Cortex of kidney (tissue), 1 donor: ENCODE measurements at places on chromosomes 4 and X.

GRCh38 chr4:73762409-73762808, 22.0 kb downstream of the CXCL8 start:
- DNase-seq, result no peak

GRCh38 chr4:2288051-2288541, 26.2 kb upstream of the MXD4 start:
- no peak for DNase-seq

DNA sequence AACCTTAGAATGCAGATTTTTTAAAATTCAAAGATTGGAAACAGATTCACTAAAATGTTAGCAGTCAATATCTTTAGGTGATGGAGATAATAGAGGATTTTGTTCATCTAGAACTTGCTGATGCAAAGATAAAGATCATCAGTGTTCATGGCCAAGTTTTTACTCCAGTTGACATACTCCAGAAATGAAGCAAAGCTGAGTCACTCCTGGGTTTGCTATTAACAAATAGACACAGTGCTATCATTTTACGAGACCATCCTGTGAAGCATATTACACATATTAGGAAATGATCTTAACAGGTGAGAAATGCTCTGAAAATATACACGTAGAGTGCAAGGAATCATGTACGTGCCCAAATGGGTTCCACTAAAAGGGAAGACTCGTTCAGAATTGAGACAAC, 170.6 kb upstream of the FAM9B start:
- no peak for DNase-seq

DNA sequence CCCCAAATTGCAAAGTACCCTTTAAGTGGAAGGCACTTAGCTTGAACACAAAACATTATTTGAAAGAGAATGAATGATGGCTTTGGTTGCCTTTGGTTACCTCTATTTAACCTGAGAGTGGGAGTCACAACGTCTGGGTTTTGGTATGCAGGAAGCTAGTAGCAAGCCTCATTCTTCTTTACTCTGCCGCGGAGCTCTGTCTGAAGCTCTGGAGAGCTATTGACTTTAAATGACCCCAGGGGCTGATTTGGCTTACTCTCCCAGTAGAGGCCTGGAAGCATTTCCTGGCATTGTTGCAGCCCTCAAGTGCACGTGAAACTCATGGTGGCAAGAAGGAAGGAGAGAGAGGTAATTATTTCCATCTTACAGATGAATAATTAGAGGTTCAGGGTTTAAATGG, 81.8 kb upstream of the MAGEA4 start:
- DNase-seq, result no peak

GRCh38 chrX:74458736-74459135, 37.4 kb downstream of the SLC16A2 start:
- no peak for DNase-seq

DNA sequence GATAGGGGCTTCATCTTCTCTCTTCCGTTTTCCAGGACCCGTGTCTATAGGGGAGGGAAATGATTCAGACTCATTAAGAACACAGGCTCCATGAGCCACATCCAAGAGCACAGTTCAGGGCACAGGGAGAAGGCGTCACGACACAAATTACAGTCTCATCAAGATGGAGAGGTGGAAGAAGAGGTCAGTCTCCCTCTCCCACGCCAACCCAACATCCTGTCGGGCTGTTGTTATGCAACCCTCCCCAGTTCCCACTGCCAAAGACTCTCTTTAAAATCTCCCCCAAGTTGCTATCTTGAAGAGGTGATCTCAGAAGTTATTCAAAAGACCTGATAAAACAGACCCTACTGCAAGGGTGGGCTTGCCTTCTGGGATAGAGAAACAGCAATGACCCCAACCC, 12.6 kb downstream of the ZMYM3 start:
- DNase-seq, result no peak

GRCh38 chr4:166501941-166502382, 628.9 kb downstream of the TLL1 start:
- no peak for DNase-seq

DNA sequence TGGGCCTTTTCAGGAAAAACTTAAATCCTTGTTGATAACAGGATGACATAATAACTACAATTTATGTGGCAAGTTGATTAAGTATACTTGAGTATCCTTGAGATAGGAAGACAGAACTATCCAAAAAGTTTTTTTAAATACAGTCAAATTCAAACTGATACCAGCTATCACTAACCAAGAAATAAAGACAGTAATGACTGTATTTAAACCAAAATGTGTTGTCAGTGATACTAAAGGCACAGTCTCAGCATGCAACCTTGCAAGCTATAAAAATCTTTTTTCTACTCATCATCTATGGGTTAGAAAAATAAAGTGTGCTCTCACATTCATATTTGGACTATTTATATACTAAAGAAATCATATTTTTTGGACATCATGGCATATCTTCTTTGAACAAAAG, 64.7 kb downstream of the PAPSS1 start:
- no peak for DNase-seq

GRCh38 chrX:37692918-37693317, 7.3 kb downstream of the XK start:
- no peak for DNase-seq

DNA sequence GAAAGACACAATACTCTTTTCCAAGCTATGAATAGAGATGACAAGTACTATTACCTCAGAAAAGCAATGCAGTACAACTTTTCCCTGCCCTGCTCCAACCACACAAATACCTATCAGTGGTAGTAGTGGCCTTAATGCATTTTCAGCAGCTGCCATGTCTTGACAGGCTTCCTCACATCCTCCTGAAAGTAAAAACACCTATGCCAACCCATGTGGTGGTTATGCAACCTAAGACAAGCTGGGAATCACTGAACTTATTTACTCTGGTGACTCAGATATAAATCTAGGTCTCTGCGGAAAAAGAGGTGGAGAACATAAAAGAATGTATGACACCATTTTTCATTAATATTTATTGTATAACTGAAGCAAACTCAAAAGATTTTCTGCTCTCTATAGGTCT, 14.5 kb downstream of the WDFY3 start:
- DNase-seq, result no peak

DNA sequence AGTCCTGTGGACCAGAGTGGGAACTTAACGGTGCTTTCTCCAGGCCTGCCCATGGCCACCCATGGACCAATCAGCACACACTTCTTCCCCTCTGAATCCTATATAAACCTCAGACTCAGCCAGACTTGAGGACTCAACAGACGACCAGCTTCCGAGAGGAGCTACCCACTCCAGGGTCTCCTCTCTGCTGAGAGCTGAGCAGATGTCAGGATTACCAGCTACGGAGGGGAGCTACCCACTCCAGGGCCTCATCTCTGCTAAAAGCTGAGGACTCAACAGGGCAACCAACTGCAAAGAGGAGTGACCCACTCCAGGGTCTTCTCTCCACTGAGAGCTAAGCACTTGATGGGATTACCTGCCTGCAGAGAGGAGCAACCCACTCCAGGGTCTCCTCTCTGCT, 80.0 kb upstream of the DDX60 start:
- DNase-seq, result no peak

- no peak for DNase-seq
Measured at GRCh38 chr4:136751556-136751955, 780.7 kb downstream of the PCDH18 start.

DNA sequence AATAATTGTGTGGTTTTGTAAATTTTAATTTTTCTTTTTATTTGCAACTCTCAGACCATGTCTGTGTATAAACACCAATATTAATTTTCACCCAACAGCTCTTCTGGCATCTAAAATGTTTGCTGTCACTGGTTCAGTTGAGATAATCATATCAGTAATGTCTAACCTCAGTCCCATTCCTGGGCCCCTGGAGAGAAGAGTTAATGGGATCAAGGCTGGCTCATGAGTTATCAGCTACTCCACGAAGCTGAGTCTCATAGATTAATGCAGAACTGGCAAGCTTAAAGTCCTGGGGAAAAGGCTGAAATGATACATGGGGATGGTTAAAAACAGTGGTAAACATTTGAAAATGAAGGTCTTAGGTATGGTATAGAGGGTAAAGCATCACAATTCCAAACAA, 28.4 kb upstream of the TSPAN5 start:
- no peak for DNase-seq

GRCh38 chrX:84046403-84046984, 141.5 kb downstream of the RPS6KA6 start:
- no peak for DNase-seq

DNA sequence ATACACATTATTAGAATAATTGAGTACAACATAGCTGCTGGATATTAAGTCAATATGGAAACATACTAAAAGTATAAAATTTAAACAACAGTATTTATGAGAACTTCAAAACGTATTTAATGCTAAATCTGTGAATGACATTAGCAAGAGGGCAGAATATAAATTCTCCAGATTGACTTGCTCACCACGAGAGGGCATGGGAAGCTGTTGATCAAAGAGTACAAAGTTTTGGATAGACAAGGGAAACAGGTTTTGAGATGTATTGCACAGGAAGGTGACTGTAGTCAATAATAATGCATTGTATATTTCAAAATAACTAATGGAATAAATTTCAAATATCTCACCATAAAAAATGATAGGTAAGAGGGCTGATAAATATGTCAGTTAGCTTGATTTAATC, 768.2 kb downstream of the CENPC start:
- no peak for DNase-seq

- no peak for DNase-seq
Measured at GRCh38 chrX:17012465-17012864, 66.0 kb downstream of the REPS2 start.

- no peak for DNase-seq
Measured at GRCh38 chr4:126583509-126583908, 1049.2 kb upstream of the INTU start.

DNA sequence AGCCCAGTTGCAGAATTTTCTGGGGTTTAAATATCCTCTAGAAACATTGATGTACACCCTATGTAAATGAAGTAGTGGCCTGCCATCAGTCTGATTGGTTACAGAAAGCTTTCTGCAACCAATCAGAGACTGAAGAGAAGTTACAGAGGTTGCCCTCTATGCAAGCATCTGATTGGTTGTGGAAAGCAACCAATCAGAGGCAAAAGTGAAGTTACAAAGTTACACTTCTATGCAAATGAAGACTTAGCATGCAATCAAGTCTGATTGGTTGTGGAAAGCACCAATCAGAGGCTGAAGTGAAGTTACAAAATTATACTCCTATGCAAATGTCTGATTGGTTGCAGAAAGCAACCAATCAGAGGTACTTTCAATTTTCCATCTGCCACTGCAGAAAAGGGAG, 51.9 kb upstream of the USP9X start:
- DNase-seq, result no peak

DNA sequence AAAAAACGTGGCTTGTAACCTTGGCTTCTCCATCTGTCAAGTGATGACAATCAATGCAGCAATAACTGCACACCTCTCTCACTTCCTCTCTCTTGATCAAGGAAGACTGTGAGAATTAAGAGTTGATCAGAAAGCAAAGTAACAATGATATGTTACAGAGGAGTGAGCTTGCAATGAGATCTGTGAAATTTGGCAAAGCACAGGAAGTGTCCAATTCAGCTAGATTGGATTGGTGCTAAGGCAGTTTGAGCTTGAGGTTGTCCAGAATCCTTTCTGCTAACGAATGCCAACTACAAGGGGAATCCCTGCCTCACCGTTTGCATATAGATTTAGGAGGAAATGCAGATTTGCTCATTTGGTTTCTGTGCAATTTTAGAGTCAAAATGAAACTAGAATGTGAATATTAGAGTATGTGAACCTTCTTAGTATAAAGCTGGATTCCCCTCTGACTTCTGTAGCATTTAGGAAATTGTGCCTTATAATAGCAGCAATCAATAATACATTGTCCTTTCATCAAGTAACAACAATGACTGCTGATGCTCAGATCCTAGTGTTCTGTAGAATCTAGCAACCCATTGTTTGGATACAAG, 346.4 kb downstream of the PTTG2 start:
- no peak for DNase-seq

DNA sequence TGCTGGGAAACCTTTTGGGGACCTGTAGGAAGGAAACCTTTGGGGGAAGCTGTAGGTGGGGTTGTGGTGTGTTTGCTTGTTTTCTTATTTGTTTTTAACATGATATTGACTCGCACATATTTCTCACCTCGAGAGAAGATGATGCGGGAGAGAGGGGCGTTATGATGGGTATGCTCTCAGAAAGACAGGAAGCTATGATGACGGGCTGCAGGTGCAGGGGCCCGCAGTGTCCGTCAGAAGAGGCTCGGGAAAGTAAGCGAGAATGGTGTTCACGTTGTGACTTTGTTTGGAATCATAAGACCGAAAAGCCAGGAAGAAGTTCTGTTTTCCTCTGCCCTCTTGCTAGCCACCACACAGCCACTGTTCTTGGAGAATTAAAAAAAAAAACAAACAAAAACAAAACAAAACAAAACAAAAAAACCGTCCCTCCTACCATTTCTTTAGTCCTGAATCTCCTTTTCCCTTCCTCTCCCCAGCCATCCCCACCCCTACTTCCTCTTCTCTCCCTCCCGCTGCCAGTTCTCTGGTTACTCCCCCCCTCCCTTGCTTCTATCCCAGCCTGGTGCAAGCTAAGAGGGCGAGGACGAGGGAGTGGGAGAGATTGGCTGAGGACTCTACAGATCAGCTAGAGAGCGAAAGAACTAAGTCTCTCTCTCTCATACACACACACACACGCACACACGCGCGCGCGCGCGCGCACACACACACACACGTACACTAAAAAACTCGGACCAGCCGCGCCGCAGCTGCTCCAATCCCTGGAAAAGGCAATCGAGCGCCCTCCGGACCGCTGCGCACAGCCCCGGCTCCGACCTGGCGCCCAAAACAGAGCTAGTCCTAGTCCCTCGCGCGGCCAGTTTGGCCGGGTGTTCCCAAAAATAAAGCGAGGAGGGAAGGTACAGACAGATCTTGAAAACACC, at the start of gene BMP3:
BMP3 (plus strand) TSS at position 648 of the 920 bp plus-strand sequence. CDS start 577 bp downstream, outside the sequence.
- no peak for DNase-seq

- DNase-seq, result no peak
Measured at GRCh38 chrX:85303544-85303943, 59.8 kb downstream of the ZNF711 start.

GRCh38 chr4:41625531-41625930, 87.6 kb downstream of the LIMCH1 start:
- DNase-seq, result no peak

GRCh38 chrX:68196939-68197791, 236.1 kb downstream of the OPHN1 start:
- DNase-seq, result no peak

GRCh38 chr4:2537011-2537830, 774 bp downstream of the FAM193A start:
- no peak for DNase-seq

- DNase-seq, result no peak
Measured at GRCh38 chr4:145481942-145482208, 222 bp downstream of the SMAD1 start.
